ENCODE measurements at places on chromosomes 2 and 18.

GRCh38 chr2:64213532-64214275 lies 69.5 kb upstream of the PELI1 start:
- DNase-seq: no peak

DNA sequence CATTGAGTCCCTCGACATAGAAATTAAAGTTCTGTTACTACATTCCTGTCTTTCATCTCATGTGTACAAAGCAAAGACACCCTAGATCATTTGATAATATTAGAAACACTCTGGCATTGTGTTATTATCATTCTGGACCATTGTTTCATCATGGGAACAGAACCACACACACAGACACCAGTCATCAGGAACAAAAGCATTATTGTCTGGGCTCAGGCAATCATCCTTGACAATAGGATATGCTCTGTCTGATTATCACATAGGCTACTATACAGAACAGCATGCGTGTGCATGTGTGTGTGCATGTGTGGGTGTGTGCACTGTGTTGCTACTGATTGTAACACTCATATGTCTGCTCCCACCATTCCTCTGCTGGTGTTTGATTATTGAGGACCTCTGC lies 242.5 kb downstream of the SH3BP4 start:
- no peak for DNase-seq

- no peak for DNase-seq
Measured at GRCh38 chr18:36663312-36663711, 165.5 kb downstream of the TPGS2 start.

- DNase-seq: peak; percentile 3
Measured at GRCh38 chr2:179861416-179862067, at the start of gene ZNF385B. Gene ZNF385B, minus strand, starts transcription at chr2:179861612.

- no peak for DNase-seq
Measured at GRCh38 chr2:96870626-96871255, 861 bp upstream of the SEMA4C start.

Data from NCI-H1694 treated with DMSO at 0.1 percent for 48 hours (cell line).